ENCODE measurements at places on chromosomes 11 and 22.

GRCh38 chr11:1139441-1140083 lies 18.2 kb upstream of the MUC5AC start:
- DNase-seq, result no peak

DNA sequence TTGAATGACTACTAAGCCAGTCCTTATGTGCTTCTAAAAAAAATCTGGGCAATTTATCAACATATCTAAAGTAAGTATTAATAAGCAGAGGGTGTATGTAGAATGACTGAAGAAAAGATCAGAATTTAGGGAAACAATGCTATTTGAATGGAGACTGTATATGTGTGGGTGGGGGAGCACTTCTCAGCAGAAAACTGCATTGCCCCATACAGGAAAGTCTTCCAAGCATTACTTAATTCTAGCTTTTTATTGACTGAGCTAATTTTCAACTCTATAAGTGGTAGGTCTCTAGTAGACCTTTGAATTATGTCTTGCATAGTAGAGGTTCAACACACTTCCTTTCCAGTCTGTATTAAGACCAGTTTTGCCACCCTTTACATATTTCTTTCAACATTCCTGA lies 41.7 kb downstream of the CASP12 start:
- no peak for DNase-seq

DNA sequence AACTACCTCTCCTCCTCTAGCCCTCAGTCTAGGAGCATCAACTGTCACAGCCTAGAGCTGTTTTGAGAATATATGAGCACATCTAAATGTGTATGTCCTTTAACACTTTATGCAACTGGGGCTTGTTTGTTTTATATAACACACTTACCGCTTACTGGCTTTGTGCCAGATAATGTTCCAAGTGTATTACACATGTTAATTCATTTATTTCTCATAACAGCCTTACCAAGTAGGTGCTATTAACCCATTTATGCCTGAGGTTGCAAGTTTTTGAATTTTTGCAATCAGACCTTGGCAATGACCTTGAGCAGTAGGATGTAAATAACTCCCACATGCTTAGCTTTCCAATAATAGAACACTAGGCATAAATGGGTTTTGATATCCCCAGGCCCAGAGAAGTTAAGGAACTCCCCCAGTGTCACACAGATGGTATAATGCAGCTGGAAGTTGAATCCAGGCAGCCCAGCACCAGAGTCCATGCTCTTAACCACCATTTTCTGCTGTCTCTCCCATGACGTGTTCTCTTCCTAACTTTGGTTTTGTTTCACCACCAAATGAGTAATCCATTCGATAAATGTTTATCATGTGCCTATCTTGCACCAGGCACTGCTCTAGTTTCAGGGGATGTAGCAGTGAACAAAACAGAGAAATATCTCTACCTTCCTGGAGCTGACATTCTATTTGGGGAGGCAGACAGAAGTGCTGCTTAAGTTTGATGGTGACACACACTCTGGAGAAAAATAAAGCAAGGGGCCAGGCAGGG lies 23.1 kb downstream of the PRDM11 start:
- DNase-seq, result no peak

- DNase-seq, result no peak
Measured at GRCh38 chr11:130436171-130436570, 7.8 kb upstream of the ADAMTS8 start.

DNA sequence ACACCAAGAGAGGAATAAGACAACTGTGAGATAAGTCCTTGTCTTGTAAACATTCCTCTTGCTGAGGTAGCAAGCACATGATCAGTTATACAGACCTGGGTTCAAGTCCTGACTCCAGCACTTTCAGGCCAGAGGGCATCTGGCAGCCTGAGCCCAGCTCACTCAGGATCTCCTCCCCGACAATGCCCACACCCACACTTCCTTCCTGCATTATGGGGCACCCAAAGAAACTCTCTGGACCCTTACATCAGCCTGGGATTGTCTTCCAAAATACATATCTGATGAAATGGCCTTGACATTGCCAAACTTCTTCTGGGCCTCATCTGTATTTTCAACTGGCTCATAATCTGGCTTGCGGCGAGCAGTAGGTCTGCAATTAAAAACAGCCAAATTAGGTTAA lies 48.6 kb downstream of the ARFGAP3 start:
- no peak for DNase-seq

- peak; percentile 33 for DNase-seq
Measured at GRCh38 chr22:50621948-50622722, 5.8 kb downstream of the ARSA start.

DNA sequence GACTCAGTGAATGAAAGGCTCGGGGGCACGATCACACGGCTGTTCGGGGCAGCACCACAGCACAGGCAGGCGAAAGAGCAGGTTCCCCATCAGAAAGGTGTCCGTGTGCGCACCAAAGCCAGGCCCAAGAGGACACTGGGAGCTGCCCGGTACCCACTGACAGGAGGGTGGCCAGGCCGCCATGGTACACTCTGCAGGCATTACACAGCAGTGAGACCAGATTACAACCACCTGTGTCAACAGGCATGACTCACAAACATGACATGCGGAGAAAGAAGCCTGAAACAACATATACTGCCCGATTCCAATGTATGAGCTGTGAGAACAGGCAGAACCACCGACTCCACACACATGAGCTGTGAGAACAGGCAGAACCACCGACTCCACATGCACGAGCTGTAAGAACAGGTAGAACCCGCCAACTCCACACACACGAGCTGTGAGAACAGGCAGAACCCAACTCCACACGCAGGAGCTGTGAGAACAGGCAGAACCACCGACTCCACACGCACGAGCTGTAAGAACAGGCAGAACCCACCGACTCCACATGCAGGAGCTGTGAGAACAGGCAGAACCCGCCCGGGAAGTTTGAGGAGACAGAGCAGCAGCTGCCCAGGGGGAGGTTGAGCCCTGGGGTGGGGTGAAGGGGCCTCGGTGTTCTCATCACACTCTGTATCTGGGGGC lies 32.6 kb downstream of the KIAA0930 start:
- DNase-seq, result no peak

DNA sequence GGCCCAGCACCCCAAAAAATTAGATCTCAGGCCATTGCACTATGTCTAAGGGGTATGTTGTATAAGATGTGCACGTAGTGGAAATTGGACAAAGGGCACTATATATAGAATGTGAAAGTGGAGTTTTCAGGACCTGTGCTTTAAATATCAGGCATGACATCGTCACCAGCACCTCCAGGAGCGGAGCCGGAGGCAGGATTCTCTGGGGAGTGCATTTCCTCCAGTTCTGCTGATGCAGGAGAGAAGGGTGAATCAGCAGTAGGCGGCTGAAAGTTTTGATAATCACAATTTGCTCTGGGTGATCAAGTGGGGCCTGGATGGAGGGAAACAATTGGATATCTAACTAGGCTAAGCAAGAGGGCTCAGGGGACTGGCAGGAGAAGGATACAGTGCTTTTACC lies 69.1 kb upstream of the NTM start:
- DNase-seq, result no peak

DNA sequence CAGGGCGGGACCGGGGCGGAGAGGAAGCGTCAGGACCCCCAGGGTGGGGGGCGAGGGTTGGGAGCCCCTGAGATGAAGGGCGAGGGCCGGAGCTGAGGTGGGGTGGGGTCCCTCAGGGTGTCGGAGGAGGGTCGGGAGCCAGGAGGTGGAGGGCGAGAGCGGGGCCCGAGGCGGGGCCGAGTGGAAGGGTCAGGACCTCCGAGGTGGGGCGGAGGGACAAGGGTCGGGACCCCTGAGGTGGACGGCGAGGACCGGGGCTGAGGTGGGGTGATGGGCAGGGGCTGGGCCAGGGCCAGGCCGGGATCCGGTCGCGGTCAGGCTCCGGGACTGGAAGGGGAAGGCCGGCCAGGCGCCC lies 409 bp downstream of the SMC1B start:
- DNase-seq, result no peak

DNA sequence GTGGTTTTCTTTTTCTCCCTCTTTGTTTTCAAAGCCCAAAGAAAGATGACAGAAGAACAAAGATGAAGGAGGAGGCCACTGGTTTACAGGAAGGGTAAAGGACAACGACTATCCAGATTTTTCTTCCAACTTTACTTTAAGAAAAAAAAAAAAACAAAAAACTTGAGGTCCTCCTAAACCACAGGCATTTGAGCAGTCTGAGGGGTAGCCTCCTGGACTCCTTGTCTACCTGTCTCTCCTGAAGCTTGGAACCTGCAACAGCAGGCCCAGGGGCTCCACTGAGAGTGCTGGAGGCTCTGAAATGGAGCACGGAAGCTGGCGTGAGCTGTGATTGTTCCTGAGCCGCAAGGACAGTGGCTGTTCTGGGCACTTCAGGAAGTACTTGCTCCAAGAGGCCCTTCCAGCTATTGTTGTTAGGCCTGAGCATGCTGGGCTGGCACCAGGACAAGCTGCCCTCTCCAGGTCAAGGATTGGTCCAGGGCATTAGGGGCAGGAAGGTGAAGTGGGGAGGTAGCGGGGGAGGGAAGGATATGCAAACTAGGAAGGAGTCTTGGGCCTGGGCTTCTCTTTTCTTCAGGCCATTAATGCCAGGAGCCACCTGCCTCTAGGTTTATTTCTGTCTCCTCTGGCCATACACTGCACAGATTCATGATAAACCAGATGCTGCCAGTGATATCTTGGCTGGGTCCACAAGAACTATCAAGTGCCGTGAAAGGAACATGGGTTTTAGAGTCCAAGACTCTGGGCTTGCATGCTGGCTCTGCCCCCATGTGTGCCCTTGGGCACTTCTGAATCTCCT lies 147.3 kb downstream of the CCDC34 start:
- DNase-seq, result no peak

Data from CD4-positive, alpha-beta T cell treated with Interleukin-4 for 4 hours (primary cell).